ENCODE measurements at places on chromosomes 11 and 22.

- peak; percentile 64 for DNase-seq
These were observed 96.0 kb downstream of the ETS1 start for GRCh38 chr11:128491195-128491936.

- no peak for DNase-seq
These were observed 8.4 kb upstream of the CD248 start for GRCh38 chr11:66325263-66325671.

DNA sequence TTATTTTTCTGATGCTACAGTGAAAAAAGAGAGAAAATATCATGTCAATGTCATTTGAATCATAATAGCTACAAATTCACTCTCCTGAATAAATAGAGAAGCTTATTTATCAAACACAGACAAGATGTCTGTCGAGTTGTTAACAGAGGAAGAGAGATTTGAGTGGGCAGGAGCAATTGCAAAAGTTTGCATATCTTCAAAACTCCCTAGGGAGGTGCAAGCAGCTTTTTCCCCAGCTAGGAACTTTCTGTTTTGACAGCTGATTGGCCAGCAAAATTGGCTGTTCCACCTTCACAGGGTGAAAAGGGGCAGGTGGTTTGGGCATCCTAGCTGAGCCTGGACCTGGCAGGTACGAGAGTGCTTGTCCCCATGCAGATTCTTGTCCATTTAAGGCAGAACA lies 98.2 kb downstream of the NTM start:
- no peak for DNase-seq

- DNase-seq: no peak
These were observed 7.7 kb upstream of the MALAT1 start for GRCh38 chr11:65491163-65491465.

DNA sequence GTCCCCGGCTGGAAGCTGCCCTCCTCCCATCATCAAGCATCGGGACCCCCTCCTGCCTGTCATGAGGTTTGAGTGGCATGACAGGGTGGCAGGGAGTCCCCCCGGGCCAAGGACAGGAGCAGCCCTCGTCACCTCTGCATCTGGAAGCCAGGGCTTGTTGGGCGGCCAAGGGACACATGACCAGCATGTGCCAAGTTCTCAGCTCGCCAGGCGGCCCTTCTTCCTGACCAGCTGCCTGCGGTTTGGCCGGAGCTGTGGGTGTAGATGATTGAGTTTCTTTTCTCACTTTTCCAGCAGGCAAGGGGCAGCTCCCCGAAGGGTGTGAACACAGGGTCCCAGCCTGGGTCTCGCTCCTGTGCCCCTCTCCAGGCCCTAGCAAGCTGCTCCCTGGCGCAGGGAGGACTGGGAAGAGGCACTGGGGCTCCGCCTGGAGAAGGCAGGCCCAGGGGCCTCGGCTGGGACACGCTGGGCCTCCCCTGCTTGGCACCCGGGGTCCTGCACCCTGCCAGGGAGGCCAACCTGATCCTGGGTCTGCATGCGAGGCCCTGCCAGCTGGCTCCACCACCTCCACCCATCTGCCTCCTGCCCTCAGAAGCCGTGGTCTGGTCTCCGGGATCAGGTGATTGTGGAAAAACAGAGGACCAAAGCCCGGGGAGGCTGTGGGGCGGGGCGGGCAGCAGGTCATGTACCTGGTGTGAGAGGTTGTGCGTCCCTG lies 13.4 kb downstream of the ARHGAP8 start:
- DNase-seq: no peak

DNA sequence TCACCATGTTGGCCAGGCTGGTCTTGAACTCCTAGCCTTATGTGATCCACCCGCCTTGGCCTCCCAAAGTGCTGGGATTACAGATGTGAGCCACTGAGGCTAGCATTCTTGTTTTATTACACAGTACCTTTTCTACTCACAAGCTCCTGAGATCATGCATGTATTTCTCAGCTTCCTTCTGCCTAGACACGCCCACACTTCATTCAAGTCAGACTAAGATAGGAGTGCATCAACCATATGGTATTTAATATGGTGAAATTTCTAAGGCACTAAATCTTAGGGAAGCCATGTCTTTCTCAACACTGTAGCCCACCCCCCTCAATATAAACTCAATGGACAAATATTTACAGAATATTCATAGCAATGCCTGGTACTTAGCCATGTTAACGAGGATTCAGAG lies 62.1 kb downstream of the SLC25A17 start:
- peak; percentile 19 for DNase-seq

GRCh38 chr11:126793596-126793995 lies 207.0 kb downstream of the KIRREL3 start:
- DNase-seq: no peak

DNA sequence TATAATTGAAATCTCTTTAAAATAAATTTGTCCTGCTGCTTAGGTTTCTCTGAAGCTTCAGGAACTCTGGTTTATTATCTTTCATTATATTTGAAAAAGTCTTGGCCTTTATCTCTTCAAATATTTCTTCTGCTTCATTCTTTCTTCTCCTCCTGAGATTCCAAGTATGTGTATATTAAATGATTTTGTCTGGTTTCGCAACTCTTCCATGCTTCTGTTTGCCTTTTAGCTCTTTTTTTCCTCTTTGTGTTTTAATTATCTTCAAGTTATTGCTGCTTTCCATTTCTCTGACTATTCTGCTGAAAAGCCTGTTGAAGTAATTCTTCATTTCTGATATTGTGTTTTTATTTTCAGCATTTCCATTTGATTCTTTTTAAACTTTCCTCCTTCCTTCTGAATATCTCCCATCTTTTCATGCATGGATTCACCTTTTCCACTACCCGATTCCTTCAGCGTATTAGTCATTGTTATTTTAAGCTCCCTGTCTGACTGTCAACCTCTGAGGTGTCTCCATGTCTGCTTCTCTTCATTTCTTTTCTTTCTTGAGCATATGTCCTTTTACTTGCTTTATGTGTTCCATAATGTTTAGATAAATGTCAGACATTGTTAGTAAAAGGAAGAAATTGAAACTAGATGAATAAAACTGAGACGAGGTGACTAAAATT lies 46.6 kb upstream of the CTSC start:
- DNase-seq: no peak

- DNase-seq: no peak
These were observed 2.8 kb downstream of the SSRP1 start for GRCh38 chr11:57332694-57333440.

DNA sequence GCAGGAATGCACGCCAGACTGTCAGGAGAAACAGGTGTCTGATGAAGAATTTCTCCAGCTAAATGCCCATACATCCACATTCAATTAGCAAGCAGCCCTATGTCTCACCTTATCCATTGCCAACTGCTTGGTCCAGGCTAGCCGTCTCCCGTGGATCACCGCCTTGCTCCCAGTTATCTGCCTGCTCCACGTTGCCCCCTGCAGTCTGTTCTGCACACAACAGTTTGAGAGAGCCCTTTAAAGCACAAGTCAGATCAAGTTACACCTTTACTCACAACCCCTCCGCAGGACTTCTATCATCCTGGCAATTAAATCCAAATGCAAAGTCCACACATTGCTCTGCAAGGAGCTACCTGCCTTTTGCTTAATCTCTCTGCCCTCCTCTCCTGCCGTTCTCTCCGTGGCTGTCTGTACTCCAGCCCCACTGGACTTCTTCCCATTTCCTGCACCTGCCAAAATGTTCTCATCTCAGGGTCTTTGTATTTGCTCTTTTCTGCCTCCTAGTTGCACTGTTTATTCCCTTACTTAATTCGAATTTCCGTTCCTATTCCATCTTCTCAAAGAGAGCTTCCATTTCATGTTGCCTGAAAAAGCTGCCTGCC lies 185.3 kb upstream of the LARGE1 start:
- DNase-seq: peak; percentile 56

- DNase-seq: no peak
These were observed 56.7 kb downstream of the TP53I11 start for GRCh38 chr11:44893846-44894617.

- no peak for DNase-seq
These were observed 8.6 kb downstream of the HSCB start for GRCh38 chr22:28750471-28750881.

DNA sequence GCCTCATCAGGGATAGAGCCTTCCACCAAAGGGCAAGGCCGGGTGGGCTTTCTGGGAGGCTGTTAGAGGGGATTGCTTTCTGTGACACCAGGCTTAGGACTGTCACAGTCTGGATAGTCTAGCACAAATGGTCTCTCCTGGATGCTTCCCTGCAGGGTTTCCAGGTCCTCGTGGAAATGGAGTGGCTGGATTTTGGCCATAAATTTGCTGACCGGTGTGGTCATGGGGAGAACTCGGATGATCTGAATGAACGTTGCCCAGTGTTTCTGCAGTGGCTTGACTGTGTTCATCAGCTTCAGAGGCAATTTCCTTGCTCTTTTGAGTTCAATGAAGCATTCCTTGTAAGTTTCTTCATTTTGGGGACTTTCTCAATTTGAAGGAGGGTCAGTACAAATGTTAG lies 67.1 kb upstream of the HORMAD2 start:
- no peak for DNase-seq

GRCh38 chr11:120385110-120385509 lies 48.9 kb downstream of the ARHGEF12 start:
- DNase-seq: no peak

- no peak for DNase-seq
These were observed 142.3 kb downstream of the IGLL1 start for GRCh38 chr22:23437779-23438178.

GRCh38 chr11:39690856-39691255 lies 1768.6 kb downstream of the LRRC4C start:
- DNase-seq: no peak

- DNase-seq: no peak
These were observed 34.8 kb downstream of the IRAG1 start for GRCh38 chr11:10658621-10659338.

Measured in NCI-H510A treated with DMSO at 0.1 percent for 48 hours (cell line).